ENCODE measurements at places on chromosomes 5 and 9.
A peak's percentile ranks its signal among the peaks of the same experiment; 100 is the strongest.

DNA sequence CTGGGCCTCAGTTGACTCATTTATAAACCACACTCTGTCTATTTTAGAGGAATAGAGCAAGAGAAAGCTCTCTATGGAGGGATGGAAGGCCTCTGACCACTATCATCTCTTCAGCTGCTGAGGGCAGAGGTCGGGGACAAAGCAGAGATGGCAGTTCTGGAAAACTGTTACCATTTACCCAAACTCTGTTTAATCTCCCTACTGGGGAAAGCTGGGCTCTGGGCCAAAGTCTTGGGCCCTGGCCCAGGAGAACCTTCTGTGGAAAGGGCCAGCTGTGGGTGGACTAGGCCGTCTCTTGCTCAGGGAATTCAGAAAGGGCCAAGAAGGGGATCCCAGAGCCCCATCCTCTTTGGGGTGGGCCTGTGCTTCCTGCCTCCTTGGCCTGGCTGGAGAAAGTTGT is 100.0 kb downstream of the PSD2 start:
- no peak for DNase-seq

DNA sequence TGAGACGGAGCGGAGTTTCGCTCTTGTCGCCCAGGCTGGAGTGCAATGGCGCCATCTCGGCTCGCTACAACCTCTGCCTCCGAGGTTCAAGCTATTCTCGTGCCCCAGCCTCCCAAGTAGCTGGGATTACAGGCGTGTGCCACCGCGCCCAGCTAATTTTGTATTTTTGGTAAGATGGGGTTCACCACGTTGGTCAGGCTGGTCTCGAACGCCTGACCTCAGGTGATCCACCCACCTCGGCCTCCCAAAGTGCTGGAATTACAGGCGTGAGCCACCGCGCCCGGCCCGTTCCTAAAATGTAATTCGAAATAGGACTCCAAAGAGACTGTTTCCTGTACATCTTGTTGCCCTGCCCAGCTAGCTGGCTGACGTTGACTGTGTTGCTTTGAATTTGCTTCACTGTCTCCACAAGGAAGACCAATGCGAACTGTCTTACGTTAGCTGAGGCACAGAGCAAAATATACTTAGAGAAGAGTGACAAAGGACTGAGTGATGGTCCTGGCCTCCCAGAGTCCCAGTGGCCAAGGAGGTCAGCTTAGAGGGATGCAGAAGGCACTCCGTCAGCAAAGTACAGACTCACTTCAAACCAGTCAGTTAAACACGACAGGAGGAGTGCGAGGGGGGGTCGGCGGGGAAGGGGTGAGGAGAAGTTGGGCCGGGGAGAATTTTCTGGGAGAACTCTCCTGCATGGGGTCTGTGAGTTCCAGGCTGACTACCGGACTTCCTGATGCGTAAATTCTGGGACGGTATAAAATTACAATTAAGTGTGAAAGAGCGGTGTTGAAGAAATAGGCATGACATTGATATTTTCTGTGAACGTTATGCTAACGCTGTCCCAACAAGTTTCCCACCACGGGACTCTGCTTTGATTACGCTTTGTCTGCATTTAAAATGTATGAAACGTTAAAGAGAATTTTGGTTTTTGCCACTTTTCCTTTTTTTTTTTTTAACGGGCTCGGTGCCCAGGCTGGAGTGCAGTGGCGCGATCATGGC is 6.8 kb upstream of the TRIM41 start:
- no peak for DNase-seq

GRCh38 chr9:134891053-134891452 is 10.4 kb downstream of the FCN2 start:
- no peak for DNase-seq

DNA sequence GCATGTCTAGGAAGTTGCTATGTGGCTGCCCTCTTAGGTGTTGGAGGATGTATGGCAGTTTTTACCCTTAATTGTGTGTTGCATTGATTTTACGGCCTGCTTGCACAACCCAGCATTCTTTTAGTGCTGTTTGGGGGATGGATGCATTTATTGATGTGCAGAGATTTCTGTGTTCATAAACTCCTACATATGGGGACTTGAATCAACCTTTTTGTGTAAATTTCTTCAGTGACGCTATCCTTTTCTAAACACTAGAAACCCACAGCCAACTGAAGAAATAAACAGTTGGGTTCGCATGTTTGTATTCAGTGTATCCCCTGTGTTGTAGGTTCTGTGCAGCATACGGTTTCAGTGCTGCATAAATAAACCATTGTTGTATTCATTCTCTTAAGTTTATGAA is 263.7 kb downstream of the RASEF start:
- no peak for DNase-seq

GRCh38 chr9:113635586-113635985 is 172.1 kb downstream of the RGS3 start:
- no peak for DNase-seq

DNA sequence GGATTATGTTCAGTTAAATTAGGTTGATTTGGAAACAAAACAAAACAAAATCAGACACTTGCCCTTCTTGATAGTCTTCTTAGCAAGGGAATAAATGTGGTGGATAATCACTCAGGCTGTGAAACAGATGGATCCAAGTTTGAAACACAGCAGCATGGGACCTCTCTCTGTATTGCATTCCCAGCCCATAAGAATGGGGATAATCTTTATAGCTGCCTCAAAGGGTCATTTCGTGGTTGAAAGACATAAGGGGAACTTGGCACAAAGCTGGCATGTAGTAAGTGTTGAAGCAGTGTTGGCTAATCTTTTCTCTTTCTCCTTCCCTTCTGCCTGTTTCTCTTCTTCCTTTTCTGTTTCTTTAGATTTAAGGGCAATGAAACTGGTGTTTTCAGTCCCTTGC is 333.9 kb upstream of the TLE4 start:
- DNase-seq: no peak

GRCh38 chr5:127827451-127827850 is 124.3 kb downstream of the CCDC192 start:
- no peak for DNase-seq

DNA sequence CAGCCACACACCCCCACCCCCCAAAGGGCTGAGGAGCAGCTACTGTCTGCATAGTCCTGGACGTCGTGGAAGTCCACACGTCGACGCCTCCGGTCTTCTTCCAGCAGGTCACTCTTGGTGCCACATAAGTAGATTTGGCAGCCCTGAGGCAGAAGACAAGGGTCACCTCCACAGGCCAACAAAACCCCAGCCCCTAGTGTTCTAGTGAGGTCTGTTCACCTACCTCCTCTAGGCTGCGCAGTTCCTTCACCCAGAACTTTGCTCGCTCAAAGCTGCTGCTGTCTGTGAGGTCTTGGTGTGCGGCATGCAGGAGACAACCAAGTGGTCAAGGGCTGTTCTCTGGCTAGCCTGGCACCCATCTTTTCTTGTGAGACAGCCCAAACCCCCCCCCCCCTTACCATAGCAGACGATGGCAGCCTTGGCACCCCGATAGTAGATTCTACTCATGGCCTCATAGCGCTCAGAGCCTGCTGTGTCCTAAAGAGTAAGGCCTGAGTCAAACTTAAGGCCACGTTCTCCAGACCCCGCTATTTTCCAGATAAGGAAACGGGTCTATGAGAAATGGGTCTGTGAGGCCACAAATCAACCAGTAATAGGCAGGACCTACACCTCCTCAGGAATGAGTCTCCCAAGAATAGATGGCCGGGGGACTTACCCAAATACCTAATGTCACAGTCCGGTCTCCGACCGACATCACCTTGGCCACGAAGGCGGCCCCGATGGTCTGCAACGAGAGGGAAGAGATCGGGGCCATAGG is 987 bp downstream of the RAB24 start:
- no peak for DNase-seq

DNA sequence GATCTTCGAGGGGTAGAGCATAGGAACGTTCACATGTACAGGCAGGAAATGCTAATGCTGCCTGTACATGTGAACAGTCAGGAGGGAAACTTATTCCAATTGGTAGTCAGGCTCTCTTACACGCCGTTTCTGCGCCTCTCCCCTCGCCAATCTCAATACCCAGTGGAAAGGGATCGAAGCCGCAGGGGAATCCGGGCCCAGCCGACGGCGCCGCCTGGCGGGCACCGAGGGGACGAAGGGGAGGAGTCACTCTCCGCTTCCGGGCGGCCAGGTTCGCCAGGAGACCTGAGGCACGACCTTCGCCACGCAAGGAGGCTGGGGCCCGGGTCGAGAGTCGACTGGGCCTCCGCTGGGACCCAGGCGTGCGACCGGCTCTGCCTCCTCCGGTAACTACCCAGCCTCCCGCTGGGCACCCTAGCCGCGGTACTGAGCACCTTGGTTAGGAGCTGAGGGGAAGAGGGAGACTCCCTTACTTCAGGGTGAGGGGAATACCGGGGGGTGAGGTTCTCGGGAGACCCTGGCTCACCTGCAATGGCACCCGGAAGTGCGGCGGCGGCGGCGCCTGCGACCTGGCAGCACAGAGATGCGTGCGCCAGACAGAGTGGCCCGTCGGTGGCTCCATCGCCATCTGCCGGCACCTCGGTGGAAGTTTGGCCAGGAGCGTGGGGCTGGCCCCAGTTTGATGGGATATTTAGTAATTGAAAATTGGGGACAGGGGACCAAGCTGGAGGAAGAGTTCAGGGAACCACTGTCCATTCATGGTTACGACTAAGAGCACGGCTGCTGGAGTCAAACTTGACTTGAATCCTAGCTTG is at the start of gene PIGO:
Gene PIGO (minus strand): TSS at position 557 of the 815 bp plus-strand sequence. CDS start 1,026 bp downstream, outside the sequence.
- DNase-seq: peak; percentile 88

- no peak for DNase-seq
Observed at GRCh38 chr9:104960662-104961061, 32.7 kb upstream of the ABCA1 start.

- DNase-seq: no peak
Observed at GRCh38 chr5:169300468-169301385, at the start of gene SLIT3. Gene SLIT3 (minus strand): TSS chr5:169301139. CDS start chr5:169300709, 430 bp downstream.

DNA sequence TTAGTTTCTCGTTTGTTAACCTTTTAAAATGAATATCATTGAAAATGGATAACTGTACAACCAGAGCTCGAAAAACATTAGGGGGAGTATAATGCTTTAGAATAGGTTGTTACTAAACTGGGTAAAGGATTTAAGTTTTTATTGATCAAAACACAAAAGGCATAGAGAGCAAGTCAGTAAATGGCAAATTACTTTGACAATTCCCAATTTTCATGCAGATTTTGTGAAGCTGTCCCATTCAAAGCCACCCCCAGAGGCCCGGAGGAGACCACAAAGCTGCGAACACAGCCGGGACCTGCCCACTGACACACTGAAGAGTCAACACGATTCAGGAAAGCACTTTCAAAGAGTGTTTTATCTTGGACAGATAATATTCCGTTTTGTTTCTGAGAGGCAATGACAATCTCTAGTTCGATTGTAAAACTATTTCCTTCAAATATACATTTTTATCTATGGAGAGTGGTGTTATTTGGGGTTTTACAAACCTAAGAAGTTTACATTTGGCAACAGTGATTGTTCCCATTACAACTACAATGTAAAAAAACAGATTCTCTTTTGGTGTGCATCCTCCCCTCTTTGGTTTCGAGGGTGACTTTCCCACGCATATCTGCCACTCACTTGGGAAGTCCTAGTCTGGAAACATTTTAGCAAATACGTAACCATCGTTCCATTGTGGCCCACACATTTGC is 182.6 kb upstream of the TBCA start:
- DNase-seq: no peak

DNA sequence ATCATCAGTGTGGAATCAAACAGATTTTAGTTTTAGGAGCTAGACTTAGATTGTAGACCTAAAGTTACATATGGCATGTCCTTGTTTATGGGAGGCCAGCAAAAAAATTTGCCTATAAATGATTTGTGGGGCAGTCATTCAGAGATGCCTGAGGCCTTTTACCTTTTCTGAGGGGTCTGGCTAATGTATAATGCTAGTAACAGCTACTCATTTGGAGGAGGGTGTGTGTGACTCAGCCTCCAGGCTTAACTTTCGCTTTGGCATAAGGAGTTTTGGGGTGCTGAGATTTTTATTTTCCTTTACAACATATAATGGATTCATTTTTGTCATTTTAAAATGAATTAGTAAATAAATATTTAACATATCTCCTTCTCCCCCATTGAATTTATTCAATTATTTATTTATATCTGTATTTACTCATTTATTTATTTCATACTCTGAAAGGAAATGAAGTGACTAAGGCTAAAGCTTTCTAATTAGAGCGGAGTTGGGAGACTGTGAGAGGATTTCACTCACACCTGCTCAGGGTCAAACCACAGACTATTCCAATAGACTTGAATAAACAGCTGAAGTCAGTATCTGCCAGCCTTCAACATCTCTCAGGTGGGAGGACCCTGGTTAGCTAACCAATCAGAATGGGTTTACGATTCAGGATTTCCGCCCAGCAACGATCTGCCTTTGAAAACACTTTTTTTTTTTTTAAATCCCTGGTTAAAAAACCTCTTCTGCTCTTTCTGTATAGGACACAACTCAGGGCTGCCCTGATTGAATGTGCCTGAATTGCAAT is 487.5 kb upstream of the SGCD start:
- DNase-seq: no peak

GRCh38 chr5:120638449-120638848 is 174.3 kb downstream of the PRR16 start:
- DNase-seq: no peak
